Stimulated activated CD8-positive, alpha-beta memory T cell treated with anti-CD3 and anti-CD28 coated beads, Interleukin-4, amount 100 ng/mL, for 4 hours (primary cell): ENCODE measurements at places on chromosomes 11 and 22.

DNA sequence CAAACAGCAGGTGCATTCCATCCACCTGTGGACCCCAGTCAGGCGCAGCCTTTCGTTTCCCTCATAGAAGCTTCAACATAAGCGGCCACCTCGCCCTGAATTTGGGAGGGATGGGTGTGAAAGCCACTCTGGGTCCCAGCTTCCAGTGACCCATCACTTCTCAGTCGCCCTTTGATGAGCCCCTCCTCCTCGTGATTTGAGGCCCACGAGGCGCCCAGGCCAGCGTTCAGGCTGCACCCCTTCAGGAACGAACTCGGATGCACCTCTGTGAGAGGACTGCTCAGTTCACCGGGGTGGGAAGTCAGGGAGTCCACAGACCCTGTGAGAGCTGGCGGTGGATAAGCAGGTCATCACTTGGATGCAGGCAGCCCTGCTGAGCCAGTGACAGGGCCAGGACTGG, 1118.2 kb downstream of the BRD1 start:
- no peak for DNase-seq

DNA sequence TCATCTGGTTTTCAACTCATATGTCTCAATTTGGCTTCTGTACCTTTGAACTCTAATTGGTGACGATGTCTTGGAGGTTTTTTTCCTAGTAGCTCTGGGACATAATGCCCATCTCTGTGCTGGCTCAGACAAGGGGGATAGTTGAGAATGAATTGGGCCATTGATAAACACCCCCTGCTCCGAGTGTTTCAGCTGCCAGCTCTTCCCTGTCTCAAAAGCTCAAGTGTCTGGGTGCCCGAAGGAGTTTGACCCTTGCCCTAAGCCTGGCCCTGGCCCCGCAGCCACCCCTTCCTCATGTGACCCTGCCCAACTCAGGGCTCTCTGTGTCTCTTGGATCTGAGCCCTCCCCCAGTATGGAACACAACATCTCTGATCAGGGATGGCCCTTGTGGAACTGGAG, 3.0 kb downstream of the INSC start:
- no peak for DNase-seq

GRCh38 chr11:3873712-3874349, 18.4 kb downstream of the STIM1 start:
- no peak for DNase-seq

DNA sequence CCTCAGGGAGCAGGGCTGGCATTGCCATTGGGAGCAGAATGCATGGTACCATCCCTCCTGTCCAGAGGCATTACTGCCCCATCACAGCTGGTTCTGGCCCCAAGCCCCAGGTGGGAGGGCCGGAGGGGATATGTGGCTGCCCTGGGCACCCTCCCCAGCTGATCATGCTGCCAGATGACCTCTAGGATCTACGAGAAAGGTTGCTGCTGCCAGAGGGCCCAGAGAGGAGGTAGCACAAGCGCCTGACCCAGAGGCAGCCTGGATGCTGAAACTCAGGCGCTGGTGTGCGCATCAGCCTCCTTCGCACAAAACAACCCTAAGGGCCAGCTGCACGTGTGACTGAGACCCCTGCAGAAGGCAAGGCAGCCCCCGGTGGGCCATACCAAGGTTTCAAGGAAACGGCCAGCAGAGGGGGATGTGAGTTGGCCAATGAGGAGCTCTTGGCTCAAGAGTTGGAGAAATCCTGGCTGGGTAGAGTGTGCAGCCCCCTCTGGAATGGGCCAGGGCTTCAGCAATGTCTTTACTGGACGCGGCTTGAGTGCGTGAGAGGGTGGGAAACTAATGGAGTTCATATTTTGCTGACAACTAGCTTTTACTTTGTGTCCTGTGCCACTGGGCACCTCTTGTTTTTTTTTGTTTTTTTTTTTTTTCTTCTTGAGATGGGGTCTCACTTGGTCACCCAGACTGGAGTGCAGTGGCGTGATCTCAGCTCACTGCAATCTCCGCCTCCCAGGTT, 88.3 kb upstream of the PARVA start:
- no peak for DNase-seq

GRCh38 chr11:68766786-68767185, 15.5 kb upstream of the TESMIN start:
- DNase-seq, result no peak

DNA sequence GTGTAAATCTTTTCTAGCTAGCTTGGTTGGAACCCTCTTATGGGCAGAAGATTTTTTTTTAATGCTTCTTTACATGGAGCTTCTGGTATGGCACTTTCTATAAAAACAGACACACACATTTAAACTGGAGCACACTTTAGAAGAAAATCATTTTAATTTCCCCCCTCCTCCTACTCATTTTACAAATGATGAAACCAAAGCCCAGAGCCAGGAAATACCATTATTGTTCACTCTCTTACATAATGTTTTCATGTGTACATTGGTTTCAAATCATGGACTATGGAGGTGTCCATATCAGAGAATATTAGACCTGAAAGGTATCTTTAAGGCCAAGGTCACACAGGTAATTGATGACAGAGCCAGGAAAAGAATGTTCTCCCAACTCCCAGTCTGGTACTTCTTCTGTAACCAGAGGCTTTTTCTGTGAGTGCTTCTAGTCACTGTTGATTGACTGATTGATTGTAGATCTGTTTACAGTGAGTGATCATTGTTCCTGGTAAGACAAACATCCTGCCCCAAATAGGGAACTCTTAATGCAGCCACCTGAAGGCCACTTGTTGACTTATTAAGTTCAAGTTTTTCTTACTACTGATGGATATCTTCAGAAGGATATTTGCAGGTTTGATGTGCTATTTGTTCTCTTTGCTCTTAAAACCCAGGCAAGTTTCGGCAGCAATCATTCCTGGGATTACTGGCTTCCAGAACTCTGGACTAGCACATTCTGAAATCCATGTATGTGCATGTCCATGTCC, 26.8 kb upstream of the ME3 start:
- DNase-seq, result no peak

DNA sequence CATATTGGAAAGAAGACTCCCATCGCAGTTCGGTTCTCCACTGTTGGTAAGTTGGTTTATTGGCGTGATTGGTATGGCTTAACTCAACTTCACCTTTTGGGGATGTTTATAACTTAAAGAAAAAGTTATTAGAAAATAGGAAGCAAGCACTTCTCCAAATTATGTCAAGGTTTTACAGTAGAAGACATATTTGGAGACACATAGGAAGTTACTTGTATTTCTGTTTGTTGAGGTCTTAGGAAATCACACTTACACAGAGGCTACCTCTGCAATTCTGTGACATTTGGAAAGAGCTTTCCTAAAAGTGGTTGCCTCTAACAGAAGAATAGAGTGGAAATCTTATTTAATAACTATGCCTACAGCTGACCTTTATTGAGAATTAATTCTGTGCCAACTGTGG, 12.3 kb downstream of the CAT start:
- DNase-seq, result no peak

- DNase-seq, result no peak
Measured at GRCh38 chr11:33089776-33090175, 50.4 kb downstream of the TCP11L1 start.

- no peak for DNase-seq
Measured at GRCh38 chr11:65578667-65579066, 2.8 kb downstream of the EHBP1L1 start.

- DNase-seq, result no peak
Measured at GRCh38 chr22:35726398-35726797, 8.7 kb downstream of the APOL5 start.

- DNase-seq, result no peak
Measured at GRCh38 chr22:39251762-39252460, 7.1 kb upstream of the PDGFB start.

DNA sequence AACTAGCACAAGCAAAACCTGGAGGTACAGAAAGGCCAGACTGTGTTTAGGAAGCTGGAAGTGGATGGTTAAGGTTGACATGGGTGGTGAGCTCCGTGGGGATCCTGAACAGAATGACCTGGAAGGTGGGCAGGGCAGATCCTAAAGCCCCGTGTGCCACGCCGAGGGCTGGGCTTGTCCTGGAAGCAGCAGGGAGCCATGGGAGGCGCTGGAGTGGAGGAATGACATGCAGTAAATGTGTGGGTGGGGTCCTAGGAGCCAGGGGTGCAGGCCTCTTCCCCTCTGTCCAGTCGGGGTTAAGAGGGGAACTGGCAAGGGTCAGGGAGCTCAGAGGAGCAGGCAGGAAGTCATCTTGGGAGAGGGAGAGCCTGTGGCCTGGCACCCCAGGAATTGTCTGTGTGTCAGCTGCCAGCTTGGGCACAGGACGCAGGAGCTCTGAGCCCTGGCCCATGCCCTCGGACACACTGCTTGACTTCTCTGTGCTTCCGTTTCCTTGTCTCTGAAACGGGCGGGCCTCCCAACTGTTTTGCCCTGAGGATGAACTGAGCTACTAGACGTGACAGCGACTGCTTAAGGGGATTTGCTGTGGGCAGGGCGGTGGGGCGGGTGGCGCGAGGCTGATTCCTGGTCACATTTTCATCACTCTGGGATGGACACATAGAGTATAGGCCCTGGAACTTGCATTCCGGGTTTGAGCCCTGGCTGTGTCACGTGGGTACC, 75.7 kb downstream of the MPPED1 start:
- no peak for DNase-seq

GRCh38 chr22:20582520-20583361, 75.3 kb downstream of the MED15 start:
- no peak for DNase-seq

GRCh38 chr11:73287400-73288101, 15.4 kb downstream of the P2RY6 start:
- DNase-seq, result no peak

- no peak for DNase-seq
Measured at GRCh38 chr11:2097998-2098690, 41.0 kb downstream of the IGF2 start.

DNA sequence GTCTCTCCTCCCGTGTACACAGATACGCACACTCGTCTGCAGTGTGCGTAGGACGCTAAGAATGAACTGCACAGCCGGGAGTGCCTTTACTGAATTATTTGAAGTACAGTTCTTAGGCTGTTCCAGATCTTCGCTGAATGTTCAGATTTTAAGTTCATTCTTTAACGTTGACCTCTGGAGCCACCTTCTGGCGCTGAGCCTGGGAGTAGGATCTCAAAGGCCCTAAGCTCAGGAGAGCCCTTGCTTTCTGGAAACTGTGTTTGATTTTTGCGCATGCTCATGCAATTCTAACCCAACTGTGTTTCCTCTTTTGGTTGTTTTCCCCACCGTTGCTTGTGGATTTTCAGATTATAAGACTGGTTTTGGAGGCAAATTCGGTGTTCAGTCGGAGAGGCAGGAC, 22.8 kb downstream of the CTTN start:
- no peak for DNase-seq

- no peak for DNase-seq
Measured at GRCh38 chr11:69635804-69636511, 5.0 kb upstream of the CCND1 start.

DNA sequence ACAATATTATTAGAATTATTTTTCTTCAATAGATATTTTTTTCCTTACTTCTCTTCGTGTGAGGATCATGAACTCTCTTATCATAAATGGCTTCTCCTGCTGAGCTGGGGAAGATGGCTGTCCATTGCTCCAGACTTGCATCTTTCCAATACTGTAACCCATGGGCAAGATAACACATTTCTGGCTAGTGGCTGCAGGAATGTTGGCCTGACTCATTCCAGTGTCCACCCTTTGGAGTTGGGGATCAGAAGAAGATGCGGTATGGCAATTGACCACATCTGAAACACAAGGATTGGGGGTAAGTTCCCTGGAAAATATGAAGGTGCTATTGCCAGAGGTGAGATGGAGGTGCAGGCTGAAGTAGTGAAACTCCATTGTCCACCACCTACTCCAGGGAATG, 92.8 kb downstream of the FAR1 start:
- no peak for DNase-seq

- DNase-seq, result no peak
Measured at GRCh38 chr11:117396970-117397369, 69.3 kb downstream of the CEP164 start.

DNA sequence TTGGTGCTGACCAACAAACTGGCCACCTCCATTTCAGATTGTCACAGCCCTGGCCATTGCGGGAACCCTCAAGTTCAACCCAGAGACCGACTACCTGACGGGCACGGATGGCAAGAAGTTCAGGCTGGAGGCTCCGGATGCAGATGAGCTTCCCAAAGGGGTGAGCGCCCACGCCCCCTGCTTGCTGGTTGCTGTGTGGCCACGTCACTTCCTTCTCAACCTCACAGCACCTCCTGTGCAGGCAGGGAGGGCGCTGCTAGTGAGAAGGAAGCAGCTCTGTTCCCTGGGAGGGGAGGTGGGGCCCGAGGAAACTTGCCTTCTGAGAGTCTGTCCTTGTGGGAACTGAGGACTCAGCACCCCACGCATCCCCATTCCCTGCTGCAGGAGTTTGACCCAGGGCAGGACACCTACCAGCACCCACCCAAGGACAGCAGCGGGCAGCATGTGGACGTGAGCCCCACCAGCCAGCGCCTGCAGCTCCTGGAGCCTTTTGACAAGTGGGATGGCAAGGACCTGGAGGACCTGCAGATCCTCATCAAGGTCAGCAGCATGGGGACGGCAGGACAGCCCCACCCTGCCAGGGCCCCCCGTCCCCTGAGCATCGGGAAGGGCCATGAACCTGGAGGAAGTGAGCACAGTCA, 19.3 kb downstream of the POLR3H start:
- peak; percentile 49 for DNase-seq

DNA sequence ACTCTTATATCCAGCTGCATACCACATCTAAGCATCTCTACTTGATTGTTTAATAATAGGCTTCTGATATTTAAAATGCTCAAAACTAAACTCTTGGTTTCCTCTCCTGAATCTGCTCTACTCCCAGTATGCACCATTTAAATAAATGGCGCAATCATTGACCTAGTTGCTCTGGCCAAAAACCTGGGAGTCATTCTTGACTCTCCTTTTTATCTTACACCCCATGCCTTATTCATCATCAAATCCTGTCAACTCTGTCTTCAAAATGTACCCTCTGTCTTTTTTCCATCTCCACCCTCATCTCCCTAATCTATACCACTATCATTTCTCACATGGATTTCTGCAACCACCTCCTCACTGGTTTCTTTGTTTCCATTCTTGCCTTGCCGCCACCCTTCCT, 399.6 kb upstream of the CCDC90B start:
- no peak for DNase-seq

DNA sequence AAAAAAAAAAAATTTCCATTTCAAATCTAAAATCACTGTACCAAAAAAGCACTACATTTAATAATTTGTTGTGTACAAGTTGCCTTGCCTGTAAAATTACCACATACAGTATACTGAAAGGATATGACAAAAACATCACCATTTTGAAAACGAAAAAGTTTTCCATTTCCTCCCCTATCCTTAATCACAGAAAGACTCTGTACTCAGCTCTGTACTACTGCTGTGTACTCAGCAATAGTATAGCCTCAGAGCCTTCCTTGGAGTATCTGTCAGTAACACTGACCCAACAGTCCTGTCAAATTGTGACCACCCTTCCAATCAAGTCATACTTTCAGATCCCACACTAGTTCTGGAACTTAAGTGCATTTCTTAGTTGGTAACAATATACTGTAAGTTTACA, 48.0 kb downstream of the CELF1 start:
- DNase-seq, result no peak
